ENCODE measurements at places on chromosomes 12 and 14.

GRCh38 chr14:32913725-32914124 is 25.0 kb upstream of the NPAS3 start:
- ATAC-seq, result no peak

GRCh38 chr12:15819644-15820437 is 30.7 kb upstream of the EPS8 start:
- no peak for ATAC-seq

DNA sequence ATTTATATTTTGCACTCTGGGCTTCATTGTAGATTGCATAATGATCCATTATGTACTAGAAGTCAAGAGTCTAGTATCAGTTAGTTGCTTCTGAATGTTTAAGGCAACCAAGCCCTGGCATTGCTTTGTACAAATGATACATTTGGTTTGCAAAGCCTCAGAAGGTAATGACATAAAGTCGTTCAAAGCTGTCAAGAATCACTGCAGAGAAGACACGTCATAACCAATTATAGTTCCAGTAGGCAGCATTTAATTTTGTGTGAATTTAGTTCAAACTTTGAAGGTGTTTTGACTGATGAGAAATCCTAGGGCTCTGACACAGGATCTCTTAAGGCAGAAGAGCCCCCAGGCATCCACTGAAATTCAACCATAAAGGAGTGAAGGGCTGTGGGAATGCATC is 163.0 kb upstream of the KRR1 start:
- ATAC-seq, result no peak

- ATAC-seq, result no peak
Measured at GRCh38 chr14:76576047-76576741, 185.1 kb upstream of the VASH1 start.

- ATAC-seq, result no peak
Measured at GRCh38 chr12:3300833-3301401, 190.1 kb upstream of the PRMT8 start.
